ENCODE measurements at places on chromosomes 1 and 21.

DNA sequence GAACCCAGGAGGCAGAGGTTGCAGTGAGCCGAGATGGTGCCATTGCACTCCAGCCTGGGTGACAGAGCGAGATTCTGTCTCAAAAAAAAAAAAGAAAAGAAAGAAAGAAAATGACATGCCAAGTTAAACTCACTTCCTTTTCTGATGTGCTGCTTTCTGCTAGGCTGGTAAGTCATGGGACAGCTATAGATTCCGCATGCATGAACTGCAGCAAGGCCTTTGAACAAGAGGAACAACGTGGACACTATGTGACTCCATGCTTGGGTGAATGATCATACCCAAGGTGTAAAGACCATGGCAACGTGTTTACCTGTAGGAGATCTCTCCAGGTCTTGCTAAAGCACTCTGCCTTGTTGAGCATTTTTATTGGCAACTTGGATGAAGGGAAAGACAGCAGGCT, 10.3 kb upstream of the TTF2 start:
- DNase-seq = no peak

DNA sequence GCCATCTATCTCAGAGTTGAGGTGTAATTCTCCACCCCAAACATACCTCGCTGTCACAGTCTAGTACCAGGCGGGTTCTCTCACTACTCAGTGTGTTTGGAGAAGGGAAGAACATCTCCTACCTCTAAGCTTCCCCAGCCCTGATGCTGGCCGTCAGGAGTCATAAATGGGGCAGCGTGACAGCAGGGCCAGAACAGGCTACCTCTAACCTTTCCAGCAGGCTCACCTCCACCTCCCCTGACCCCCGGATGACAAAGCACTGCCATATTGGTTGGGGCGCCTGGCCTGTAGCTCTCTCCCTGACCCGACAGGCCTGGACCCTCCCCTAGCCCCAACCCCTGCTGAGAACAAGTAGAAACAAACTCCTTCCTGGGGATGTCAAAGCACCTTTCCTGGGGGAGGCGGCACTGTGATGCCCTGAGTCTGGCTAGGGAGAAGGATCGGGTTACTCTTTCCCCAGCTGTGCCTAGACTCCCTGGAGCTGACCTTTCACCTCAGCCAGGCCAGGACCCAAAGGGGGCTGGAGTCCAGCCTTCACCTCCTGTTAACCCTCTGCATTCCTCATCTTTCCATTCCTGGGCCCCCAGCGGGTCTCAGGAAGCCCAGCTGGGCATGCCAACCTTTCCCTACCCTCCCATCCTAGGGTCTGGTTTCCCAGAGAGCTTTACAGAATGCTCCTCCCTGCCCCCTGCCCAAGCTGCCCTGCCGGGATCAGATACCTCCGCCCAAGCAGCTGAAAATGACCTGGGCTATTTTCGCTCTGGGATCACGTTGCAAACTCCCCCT, 34.2 kb downstream of the AHDC1 start:
- no peak for DNase-seq

DNA sequence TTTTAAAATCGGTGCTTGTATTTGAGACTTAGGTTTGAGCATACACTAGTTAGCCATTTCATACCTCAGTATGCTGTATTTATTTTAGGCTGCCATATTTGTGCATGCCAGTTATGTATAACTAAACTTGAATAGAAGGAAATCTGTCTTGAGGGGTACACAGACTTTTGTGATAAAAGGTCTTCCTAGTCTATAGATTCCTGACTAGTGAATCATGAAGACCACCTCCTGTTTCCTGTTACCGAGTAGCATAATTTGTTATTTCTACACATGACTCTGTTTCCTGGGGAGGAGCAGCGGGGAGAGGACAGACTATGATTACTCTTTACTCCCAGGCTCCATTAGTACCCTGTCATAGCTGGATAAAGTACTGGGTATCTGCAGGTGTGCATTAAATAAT, 316.8 kb upstream of the SNX7 start:
- DNase-seq = no peak

GRCh38 chr1:158077411-158078256, 84.2 kb downstream of the KIRREL1 start:
- no peak for DNase-seq

GRCh38 chr1:16969651-16970050, 10.8 kb downstream of the MFAP2 start:
- no peak for DNase-seq

DNA sequence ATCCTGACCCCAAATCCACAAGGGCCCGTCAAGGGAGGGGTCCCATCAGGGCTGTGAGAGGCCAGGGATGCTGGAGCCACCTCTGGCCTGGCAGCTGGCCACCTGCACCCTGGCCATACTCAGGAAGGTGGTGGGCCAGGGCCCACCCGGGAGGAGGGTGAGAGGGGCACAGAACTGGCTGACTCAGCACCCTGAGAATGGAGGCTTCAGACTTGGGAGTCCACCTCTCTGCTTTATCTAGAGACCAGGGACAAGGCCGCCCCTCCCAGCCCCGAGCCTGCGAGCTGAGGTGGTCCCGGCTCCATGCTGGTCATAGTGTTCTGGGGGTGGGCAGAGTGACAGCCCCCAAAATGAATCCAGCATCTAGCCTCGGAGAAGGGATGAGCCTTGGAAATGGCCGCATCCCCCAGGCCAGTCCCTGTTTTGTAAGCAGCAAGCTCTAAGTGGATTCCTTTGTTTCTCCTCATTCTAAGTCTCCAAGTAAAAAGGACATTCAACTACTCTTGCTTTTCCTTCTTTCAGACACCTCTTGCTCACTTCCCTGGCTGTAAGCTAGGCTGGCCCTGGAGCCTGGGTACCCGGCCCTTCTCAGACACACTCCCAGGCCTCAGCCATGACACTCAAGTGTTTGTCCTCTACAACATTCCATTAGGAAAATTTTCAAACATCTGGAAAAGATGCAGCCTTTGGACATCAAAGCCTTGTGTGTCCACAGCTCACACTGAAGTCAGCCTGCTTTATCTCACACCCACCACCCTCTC, 12.3 kb downstream of the WNT3A start:
- no peak for DNase-seq

- no peak for DNase-seq
Measured at GRCh38 chr1:221910222-221910621, 168.3 kb upstream of the DUSP10 start.

DNA sequence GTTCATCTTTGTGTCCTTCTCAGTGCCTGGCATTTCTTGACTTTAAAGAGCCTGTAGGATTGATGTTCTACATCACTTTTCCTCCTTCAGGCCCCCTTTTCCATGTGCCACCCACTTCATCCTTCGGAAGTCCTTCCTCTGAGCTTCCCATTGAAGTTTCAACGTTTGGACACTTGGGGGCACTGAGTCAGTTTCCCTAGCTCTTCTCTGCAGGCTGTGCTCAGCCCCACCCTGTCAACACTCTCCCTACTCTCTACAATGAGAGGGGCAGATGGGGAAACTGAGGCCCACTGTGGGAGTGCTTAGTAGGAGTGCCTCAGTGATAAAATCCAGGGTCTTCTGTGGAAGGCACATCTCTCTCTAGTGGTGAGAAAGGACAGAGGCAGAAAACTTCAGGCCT, 11.9 kb downstream of the KCNJ10 start:
- DNase-seq = no peak

DNA sequence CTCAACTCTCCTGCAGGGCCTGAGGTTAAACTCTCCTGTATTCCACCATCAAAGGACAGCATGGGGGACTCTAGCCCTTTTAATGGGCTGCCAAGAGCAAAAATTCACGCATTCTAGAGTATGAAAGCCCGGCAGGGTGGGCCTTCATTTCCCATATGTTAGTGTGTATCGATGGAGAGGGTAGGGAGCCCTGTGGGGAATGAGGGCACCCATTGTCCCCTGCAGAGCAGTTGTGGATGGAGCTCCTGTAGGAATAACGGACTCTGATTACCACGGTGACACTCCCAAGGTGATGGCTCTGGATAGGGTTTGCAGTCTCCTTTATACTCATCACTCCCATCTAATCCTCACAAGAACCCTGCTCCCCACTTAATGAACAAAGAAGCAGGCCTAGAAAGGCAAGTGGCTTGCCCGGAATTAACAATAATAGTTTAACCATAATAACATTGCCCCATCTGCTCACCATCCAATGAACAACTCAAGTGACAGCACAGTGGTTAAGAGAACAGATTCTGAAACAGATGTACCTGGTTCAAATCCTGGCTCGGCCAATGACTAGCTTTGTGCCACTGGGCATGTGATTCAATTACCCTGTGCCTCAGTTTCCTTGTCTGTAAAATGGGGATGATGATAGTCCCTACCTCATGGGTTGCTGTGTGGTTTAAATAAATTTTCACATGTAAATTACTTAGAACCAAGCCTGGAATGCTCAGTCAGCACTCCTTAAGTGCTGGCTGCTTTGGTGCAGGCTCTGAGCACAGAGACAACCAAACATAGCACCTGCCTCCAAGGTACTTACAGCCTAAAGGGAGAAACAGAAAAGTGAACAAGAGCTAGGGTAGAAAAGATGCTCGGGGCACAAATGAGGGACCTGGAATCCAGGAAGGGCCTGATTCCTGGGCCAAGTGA, 29.0 kb downstream of the HIVEP3 start:
- DNase-seq = no peak

DNA sequence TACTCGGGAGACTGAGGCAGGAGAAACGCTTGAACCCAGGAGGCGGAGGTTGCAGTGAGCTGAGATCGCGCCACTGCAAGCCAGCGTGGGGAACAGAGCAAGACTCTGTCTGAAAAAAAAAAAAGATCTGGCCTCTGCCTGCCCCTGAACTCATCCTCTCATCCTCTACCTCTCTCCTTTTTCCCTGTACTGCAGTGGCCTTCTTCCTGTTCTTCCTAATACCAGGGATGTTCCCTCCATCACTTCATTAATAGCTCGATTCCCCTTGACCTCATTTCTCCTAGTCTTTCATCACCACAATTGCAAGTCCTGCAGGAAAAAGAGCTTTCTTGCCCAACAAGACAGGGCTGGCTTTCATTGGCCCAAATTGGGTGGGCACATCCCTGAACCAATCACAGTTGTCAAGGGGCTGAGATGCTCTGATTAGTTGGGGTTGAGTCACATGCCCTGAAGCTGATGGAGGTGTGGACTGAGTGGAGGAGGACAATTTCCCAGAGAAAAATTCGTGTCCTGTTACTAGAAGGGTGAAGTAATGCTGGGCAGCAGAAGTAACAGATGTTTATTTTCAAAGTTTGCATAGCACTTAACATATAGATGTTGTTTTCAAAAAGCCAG, 86.8 kb upstream of the PUM1 start:
- no peak for DNase-seq

DNA sequence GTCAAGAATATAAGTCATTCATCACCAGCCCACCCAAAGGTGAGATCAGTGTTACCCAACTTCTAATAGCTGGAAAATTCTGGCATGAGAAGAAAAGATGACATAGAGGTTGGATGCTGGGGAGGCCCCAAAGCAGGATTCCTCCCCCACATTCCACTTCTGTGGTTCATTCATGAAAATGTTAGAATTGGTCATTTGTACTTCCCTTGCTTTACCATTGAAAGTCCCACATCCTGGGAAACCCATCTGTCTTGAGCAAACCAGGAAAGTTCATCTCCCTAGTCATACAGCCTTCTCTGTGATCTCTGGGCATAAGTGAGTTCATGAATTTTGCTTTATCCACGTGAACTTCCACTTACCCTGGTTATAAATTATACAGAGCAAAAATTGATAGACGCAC, 66.8 kb downstream of the SERINC2 start:
- DNase-seq = no peak

DNA sequence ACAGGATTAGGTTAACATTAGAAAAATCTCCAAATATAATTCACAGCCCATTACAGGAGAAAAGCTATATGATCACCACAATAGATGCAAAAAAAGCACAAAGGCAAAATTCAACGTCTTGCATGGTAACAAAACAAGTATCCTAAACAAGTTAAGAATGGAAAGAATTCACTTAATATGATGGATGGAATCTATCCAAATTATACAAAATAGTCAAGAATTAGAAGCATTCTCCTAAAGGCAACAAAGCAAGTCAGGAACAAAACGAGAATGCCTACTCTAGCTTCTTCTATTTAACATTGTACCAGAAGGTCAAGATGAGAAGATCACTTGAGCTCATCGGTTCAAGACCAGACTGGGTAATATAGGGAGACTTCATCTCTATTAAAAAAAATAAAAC, 442.8 kb downstream of the SETD4 start:
- DNase-seq = no peak

- DNase-seq = no peak
Measured at GRCh38 chr1:236016782-236017400, 48.0 kb downstream of the NID1 start.

GRCh38 chr1:113141650-113142473, 68.9 kb downstream of the LRIG2 start:
- DNase-seq = no peak

All from effector memory CD4-positive, alpha-beta T cell (primary cell).